ENCODE measurements at places on chromosomes 7 and 10.

DNA sequence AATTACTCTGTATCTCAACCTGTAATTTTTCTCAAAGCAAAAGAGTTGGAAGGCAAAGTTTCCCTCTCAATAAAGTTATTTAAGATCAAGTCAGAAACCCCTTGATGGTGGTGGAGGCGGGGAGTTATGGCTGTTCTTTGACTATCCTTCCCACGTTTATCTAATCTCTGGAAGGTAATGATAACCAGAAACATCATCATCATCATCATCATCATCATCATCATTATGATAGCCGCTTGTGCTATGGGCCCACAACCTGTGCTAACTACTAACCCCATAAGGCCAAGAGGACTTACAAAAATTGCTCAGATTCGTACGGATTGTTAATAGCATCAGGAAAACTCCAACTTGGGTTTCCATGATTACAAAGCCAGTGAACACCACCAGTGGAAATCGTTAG, 502.3 kb downstream of the SH2D4B start:
- no peak overlapping the region for H3K27ac ChIP-seq
- no peak for DNase-seq
- no peaks in the 10 kb centered on the region for H3K27me3 ChIP-seq
- H3K36me3 ChIP-seq: no peaks in the 10 kb centered on the region

DNA sequence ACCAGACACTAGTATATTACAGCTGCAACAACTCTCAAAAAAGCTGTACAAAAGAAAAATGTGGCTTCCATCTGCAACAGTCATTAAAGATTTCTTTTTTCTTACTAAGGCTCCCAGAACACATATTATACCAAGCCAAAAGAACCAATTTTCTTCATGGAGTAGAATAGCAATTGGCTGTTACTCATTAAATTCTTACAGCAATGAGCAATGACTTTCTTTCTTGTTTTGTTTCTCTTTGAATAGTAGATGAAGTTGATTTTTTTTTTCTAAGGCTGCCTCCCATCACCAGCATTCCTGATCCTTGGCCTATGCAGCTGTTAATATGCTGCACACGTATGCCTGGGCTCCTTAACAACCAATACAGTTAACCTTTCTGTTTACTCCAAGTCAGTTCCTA, 36.6 kb upstream of the SPOCK2 start:
- no peak for DNase-seq
- no peak overlapping the region for H3K4me3 ChIP-seq
- peaks cover 5% of the 10 kb centered on the region for H3K4me1 ChIP-seq
- no peak overlapping the region for H3K27ac ChIP-seq

GRCh38 chr7:5578495-5578894, 154.9 kb upstream of the TNRC18 start:
- H3K27ac ChIP-seq: no peak overlapping the region
- no peak for DNase-seq
- H3K4me1 ChIP-seq: peaks cover 7% of the 10 kb centered on the region
- no peak overlapping the region for H3K4me3 ChIP-seq
- no peaks in the 10 kb centered on the region for H3K27me3 ChIP-seq

- no peaks in the 10 kb centered on the region for H3K27me3 ChIP-seq
- H3K36me3 ChIP-seq: no peaks in the 10 kb centered on the region
- no peak overlapping the region for H3K27ac ChIP-seq
- peak; percentile 35 for DNase-seq
- peaks cover 8% of the 10 kb centered on the region for H3K4me1 ChIP-seq
- no peak overlapping the region for H3K4me3 ChIP-seq
Measured at GRCh38 chr7:3592401-3593134, 291.5 kb downstream of the SDK1 start.

DNA sequence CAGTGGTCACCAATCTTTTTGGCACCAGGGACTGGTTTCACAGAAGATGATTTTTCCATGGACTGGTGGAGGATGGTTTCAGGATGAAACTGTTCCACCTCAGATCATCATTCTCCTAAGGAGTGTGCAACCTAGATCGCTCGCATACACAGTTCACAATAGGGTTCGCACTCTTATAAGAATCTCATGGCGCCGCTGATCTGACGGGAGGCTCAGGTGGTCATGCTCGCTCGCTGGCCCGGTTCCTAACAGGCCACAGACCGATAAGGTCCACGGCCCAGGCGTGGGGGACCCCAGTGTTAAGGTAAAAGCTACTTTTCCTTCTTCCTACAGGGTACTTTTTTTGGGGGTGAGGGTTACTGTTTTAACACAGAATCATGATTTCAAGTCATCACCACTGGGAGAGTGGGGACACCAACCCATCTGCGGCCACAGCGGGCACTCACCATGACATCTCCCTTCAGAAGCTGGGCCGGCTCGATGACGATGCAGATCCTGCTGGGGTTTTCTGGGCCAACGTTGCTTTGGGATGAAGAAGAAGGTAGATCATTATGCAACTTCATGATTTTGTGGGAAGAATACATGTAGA, 170.5 kb downstream of the TNS3 start:
- DNase-seq: no peak
- H3K4me1 ChIP-seq: no peaks in the 10 kb centered on the region
- H3K27me3 ChIP-seq: no peaks in the 10 kb centered on the region
- H3K36me3 ChIP-seq: no peaks in the 10 kb centered on the region
- no peak overlapping the region for H3K27ac ChIP-seq

- peak overlapping the region; percentile 66 for H3K4me3 ChIP-seq
- no peak overlapping the region for H3K27ac ChIP-seq
- H3K27me3 ChIP-seq: peaks cover 54% of the 10 kb centered on the region
- peak; percentile 23 for DNase-seq
- H3K4me1 ChIP-seq: peaks cover 6% of the 10 kb centered on the region
Measured at GRCh38 chr10:91162495-91163268, 57.8 kb upstream of the PCGF5 start.

GRCh38 chr7:71625545-71625944, 493.6 kb downstream of the GALNT17 start:
- DNase-seq: no peak
- H3K27me3 ChIP-seq: no peaks in the 10 kb centered on the region
- H3K4me1 ChIP-seq: no peaks in the 10 kb centered on the region
- H3K36me3 ChIP-seq: no peaks in the 10 kb centered on the region
- no peak overlapping the region for H3K4me3 ChIP-seq
- H3K27ac ChIP-seq: no peak overlapping the region

GRCh38 chr10:52566471-52567246, 205.9 kb downstream of the MBL2 start:
- DNase-seq: peak; percentile 58
- H3K36me3 ChIP-seq: no peaks in the 10 kb centered on the region
- no peak overlapping the region for H3K4me3 ChIP-seq
- H3K4me1 ChIP-seq: no peaks in the 10 kb centered on the region

DNA sequence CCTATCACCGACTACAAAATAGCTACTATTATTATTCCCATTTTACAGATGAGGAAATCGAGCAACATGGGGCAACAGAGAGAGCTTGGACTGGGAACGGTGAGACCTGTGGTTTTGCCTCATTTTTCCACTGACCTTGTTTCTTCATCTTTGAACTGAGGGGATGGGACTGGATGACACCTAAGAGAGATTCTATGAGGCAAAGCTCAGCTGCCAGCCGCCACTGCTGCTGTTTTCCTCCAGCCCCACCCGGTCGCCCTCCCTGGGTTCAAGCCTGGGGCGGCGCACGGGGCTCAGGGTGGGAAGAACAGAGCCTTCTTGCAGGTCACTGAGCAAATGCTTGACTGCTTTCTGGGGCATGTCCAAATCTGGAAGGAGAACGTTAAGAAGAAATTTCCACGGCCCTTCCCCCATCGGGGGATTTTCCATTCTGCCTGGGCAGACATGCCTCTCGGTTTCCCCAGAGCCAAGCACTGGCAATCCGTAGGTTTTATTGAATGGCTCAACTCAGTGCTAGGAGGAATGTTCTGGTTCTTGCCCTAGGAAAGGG, 12.3 kb downstream of the DDIT4 start:
- no peak overlapping the region for H3K27ac ChIP-seq
- no peaks in the 10 kb centered on the region for H3K36me3 ChIP-seq
- no peaks in the 10 kb centered on the region for H3K4me1 ChIP-seq
- H3K27me3 ChIP-seq: no peaks in the 10 kb centered on the region

DNA sequence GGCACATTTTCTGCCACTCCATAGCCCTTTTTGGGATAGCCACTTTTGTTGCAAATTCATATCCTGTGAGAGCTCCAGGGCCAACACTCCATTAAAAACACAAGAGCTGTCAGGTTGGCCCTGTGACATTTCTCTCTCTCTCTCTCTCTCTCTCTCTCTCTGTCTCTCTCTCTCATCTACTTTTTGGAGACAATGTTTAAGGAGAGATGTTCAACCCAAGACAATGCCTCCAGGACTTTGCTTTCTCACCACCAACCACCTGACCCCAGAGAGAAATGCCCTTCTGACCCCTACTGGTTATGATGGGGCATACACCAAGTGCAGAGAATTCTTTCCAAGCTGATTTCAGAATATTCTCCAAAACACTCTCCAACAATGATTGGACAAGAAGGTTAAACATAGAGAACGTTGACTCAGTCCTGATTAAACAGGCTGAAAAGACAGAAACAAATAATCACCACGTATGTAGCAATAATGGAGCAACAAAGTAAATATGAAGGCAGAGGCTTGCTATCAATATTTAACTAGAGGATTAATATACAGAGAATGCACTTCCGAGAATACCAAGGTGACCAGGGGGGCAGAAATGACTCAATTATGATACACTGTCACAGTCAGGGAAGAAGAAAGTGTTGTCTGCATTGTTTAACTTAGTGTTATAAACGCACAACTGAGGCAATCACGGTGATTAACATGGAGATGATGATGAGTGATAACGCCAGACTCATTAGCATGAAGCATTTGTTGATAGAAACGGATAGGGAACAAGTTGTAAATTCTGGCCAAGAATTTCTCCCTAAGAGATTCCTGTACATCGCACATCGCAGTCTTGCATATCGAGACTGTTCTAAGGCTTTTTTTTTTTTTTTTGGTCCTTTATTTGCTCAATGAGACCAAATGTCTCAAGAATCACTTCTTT, 178.5 kb downstream of the NRP1 start:
- no peak overlapping the region for H3K4me3 ChIP-seq
- no peaks in the 10 kb centered on the region for H3K36me3 ChIP-seq
- H3K27me3 ChIP-seq: no peaks in the 10 kb centered on the region
- H3K4me1 ChIP-seq: peaks cover 38% of the 10 kb centered on the region

DNA sequence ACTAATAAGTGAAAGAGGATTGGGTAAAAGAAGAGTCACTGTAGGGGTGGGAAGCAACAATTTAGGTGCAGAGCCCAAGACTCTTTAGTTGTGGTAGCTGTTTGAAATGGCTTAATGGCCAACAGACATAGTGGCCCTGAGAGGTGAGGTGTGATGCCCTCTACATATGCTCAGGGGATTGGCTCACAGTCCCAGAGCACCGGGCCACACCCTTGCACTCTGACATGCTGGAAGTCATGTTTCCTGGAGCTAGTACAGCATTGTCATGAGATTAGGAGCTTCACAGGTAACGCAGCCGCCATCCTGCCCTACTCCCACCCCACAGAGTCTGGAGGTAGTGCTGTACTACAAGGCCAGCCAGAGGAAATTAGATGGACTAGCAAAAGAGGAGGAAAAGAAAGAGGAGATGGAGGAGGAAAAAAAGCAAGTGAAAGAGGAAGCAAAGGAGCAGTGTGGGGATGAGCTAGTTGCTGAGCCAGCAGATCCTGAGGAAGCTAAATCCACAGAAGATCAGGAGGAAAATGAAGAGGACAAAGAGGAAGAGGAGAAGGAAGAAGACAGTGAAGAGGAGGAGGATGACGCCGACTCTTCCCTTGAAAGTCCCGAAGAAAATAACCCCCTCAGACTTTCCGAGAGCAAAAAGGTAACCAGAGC, 14.8 kb upstream of the FLNC start:
- no peak overlapping the region for H3K4me3 ChIP-seq
- no peak overlapping the region for H3K27ac ChIP-seq
- DNase-seq: no peak
- peaks cover 18% of the 10 kb centered on the region for H3K4me1 ChIP-seq
- H3K27me3 ChIP-seq: no peaks in the 10 kb centered on the region
- no peaks in the 10 kb centered on the region for H3K36me3 ChIP-seq

GRCh38 chr10:101217450-101218281, 11.6 kb downstream of the LBX1 start:
- peaks cover 27% of the 10 kb centered on the region for H3K4me1 ChIP-seq
- peak overlapping the region; percentile 29 for H3K4me3 ChIP-seq
- peaks cover 79% of the 10 kb centered on the region for H3K27me3 ChIP-seq
- H3K36me3 ChIP-seq: no peaks in the 10 kb centered on the region
- no peak overlapping the region for H3K27ac ChIP-seq
- DNase-seq: peak; percentile 70

DNA sequence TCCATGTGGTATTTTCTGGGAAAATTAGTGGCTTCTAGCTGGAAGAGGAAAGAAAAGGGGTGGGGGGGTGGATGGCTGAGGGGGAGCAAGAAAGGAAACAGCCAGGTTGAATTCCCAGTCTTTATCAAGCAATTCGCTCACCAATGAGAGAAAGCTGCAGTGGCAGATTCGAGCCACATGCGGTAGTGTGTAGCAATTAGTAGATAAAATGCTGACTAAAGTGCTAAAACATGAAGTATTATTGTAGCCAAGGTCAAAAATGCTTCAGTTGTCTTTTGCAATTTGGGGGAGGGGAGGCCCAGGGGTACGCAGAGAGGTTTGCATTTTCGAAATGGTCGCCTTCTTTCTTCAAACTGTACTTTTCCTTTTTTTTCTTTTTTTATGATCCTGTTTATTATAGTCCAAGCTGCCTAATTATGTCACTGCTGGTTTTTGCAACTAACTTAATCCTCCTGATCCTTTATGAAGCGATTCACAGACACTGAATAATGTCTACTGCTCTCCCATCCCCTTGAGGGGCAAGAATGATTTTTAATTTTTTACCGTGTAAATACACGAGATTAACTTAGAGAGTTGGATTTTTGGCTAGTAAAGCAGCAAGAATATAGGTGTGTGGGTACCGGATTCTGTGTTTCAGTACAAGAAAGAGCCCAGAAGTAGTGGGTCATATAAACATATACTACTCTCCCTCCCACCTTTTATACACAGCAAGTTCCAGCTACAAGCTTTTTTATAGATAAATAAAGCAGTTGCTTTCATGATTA, 3.6 kb upstream of the ARID5B start:
- H3K4me1 ChIP-seq: peaks cover 26% of the 10 kb centered on the region
- no peaks in the 10 kb centered on the region for H3K27me3 ChIP-seq
- H3K27ac ChIP-seq: peak overlapping the region; percentile 99
- H3K4me3 ChIP-seq: peak overlapping the region; percentile 68
- peak; percentile 75 for DNase-seq

DNA sequence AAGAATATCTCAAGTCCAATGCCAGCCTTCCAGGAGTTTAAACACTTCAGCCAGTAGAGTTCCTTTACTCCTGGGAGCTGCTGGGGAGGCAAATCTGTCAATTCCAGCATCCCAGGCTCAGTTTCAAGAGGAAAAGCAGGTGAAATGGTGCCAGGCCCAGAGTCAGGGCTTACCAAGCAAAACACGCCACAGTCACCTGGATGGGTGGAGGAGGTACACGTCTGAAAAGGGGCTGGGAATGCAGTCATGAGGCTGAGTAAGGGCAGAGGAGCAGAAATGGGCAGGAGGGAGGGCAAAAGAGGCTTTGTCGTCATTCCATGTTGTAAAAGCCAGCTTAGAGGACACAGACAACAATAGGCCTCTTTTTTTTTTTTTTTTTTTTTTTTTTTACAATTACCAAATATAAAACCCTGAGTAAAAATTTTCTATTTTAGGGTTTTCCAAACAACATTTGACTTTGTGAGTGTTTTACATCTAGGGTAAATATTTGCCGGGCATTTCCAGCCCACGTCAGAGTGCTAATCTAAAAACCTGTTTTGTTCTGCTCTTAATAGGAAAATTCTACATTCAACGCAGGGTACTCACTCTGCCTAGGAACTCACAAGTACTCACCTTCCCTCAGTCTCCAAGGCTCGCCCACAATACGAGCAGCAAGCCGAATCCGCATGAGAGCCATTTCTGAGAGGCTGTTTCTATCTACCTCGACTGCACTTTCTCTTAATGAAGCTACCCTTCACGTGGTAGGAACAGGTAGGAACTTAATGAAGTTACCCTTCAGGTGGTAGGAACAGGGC, 21.2 kb downstream of the GFRA1 start:
- no peaks in the 10 kb centered on the region for H3K36me3 ChIP-seq
- H3K27me3 ChIP-seq: peaks cover 54% of the 10 kb centered on the region
- H3K27ac ChIP-seq: no peak overlapping the region

Data from A673 (cell line).